HAP-1 (cell line): ENCODE measurements at places on chromosomes 16 and 17.

DNA sequence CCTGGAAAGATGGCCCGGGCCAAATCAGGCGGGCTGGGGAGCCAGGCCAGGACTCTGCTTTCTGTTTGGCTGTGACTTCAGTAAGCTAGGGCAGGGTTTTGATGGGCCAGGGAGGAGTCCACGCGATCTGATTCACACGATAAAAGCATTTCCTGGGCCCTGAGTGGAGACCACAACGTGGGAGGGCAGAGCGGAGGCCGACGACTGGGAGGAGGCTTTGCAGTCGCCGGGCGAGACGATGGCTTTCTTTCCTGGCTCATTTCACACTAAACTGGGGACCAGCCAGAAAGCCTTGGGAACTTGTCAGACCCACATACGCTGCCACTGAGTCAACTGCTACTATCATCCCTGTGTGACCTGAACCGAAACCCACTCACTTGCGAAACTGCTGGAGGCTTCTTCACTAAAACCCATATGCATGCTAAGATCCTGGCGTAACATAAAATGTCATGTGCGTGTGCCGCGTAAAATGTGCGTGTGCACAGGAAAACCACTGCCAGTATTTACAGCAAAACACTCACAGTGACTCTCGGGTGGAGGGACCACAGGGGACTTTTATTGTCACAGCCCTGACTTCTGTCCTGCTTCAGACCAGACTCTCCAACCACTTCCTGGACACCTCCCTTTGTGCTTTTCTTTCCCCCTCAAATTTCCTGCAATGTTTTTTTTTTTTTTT is 14.2 kb upstream of the RHBDF2 start:
- no peak for DNase-seq

DNA sequence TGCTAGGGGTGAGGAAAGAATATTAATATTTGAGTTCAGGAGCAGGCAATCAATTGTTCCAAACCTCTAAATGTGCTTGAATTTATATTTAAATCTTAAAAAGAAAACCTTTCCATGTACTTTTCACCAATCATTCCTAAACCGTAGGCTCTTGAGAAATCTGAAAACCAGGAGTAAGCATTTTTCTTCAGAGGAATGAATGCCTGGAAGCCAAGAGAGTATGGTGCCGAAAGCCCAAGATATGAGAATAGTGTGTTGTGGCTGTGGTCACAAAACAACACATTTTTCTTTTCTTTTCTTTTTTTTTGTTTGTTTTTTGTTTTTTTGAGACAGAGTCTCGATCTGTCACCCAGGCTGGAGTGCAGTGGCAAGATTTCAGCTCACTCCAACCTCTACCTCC is 37.6 kb downstream of the TEX2 start:
- no peak for DNase-seq

GRCh38 chr17:57257195-57257894 is 1.0 kb downstream of the MSI2 start:
- no peak for DNase-seq

GRCh38 chr16:27762441-27762840 is 212.5 kb downstream of the KATNIP start:
- DNase-seq: no peak

DNA sequence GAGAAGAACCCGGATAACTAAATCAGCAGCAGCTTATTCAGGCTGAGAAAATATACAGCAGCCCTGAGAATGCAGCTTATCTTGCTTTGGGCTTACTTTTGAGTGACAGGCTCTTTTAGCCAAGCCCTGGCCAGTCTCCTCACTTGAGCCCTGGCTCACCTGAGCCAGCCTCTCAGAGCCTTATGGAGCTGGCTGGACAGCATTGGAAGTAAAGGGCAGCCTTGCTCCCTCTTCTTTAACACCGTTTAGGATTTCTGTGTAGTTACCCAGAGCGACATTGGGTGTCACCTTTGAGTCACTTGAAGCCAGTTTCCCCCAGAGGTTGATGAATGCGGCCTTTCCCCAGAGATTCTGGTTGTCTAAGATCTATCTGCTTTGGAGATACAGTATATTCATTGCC is 7.7 kb upstream of the NPIPB2 start:
- DNase-seq: peak; percentile 46

DNA sequence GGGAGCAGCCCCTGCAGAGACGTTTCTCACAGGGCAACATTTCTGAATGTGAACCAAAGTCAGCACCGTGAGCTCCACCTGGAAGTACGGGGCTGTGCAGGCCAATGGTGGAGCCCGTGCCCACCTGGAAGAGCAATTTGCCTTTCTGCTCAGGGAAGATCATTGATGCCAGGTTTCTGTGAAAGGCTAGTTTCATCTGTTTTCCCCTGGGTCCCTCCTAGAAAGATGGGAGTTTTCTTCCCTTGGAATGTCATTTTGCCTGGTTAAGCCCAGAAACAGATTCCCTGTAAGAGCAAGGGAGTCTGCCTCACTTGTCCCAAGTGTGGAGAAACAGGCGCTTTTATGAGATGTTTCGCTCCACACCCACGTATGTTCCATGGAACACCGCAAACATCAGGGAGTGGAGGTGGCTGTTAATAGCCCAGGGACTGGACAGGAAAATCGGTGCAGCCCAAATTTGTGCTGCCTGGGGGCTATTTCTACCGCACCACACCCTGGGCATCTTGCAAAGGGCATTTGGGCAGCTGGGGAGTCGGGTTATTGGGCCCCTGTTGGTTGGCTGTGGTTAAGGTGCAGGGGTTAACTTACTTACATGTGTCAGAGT is 2.6 kb downstream of the SLC6A4 start:
- no peak for DNase-seq

GRCh38 chr16:468068-468821 is 42.8 kb downstream of the RAB11FIP3 start:
- no peak for DNase-seq

DNA sequence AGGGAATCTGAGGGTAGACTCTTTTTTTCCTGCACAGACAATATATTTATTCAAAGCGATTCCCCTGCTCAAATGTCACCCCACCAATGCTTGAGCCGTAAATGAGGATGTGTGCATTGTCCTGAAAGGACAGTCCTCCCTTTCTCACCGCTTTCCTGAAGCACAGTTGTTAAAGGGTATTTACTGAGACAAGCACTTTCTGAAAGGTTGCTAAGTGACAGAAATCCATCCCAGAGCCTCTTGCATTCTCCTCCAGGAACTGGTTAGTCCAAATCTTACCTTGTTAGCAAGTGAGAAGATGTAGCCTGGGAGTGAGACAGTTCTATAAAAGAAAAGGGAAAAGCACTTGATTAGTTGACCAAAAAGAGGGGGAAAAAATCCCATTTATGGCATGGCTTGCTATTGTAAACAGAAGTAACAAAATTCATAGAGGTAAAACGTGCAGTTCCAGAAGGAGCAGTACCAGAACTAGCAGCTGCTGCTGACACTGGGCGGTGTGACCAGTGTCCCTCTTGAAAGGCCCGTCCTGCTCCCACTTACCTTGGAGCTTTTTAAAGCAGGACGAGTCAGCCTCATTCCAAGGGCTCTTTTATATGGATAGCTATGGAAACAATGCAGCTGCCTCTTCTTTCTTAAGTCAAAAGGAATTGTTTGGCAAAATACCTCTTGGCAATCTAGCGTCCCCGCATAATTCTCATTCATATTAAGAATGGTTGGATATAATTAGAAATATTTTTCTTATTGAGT is at the start of gene MYH2:
Gene MYH2 (minus strand): TSS at position 563 of the 747 bp plus-strand sequence. CDS start 1,738 bp downstream, outside the sequence.
- DNase-seq: no peak

DNA sequence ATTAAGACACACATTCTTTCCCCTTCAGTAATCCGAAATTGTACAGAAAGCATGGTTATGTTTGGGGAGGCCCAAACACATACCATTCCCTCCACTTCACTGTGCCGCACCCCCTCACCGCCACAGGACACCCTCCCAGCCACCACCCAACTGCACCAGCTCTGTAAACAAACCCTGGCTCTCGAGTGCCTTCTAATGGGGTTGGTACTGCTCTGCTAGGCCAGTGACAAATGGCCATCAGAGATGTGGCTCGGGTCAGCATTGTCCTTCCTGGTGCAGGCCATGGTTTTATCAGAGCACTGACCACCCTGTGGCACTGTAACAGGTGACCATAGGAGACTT is 24.0 kb upstream of the SREBF1 start:
- no peak for DNase-seq

DNA sequence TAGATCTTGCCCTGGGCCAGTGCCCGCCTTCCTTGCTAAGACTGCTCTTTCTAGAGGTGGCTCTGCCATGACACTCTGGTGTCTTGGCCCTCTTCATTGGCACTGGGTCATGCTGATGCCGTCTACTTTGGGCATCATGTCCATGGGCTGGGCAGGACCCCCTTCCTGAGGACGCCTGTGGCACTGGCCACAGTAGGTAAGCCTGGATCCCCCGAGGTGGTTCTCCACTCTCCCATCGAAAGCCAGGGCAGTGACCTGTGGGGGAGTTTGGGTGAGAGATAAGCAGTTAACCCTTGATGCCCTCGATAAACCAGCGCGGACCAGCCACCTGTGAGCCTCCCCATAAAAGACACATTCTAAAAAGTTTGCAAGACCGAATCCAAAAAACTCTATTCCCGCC is 20.0 kb upstream of the ITGB4 start:
- no peak for DNase-seq

- DNase-seq: peak; percentile 60
Observed at GRCh38 chr16:46972429-46973206, 856 bp downstream of the DNAJA2 start.

DNA sequence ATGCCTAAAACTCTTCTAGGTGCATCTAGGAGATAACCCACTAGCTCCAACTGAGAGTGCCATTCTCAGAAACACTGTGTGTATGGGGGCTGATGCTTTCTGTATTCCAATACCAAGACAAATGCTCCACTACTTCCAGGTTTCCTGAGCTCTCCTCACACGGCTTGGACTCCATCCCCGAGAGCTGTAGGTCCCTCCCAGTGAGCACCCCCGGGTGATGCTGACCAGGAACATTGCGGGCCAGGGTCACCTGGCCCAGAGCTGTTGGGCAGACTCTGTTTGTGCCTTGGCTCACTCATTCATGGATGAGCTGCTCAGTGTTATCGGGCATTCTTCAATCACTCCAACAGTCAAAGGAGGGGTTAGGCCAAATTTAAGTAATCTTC is 7.0 kb downstream of the CUEDC1 start:
- no peak for DNase-seq

DNA sequence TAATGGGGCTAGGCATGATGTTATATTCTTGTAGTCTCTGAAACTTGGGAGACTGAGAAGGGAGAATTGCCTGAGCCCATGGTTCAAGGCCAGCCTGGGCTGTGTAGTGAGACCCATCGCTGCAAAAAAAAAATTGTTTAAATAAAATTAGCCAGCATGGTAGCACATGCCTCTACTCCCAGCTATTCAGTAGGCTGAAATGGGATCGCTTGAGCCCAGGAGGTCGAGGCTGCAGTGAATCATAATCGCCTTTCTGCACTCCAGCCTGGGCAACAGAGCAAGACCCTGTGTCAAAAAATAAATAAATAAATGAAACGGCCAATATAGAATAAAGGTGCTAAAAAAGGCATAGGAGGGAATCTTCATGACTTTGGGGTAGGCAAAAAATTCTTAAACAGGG is 13.9 kb upstream of the SLX4 start:
- no peak for DNase-seq

GRCh38 chr16:4051591-4051990 is 64.7 kb downstream of the ADCY9 start:
- no peak for DNase-seq

- no peak for DNase-seq
Observed at GRCh38 chr17:73547790-73548189, 96.5 kb downstream of the SDK2 start.

GRCh38 chr17:78795861-78796516 is 13.9 kb upstream of the CYTH1 start:
- DNase-seq: no peak

GRCh38 chr17:27038676-27039075 is 255.2 kb upstream of the WSB1 start:
- peak; percentile 15 for DNase-seq

GRCh38 chr16:22250522-22250921 is 44.4 kb downstream of the EEF2K start:
- DNase-seq: no peak

GRCh38 chr17:7328840-7329373 is at the start of gene NEURL4:
Gene NEURL4, minus strand, starts transcription at chr17:7329335. Its CDS starts 23 bp downstream, at chr17:7329312.
- no peak for DNase-seq

DNA sequence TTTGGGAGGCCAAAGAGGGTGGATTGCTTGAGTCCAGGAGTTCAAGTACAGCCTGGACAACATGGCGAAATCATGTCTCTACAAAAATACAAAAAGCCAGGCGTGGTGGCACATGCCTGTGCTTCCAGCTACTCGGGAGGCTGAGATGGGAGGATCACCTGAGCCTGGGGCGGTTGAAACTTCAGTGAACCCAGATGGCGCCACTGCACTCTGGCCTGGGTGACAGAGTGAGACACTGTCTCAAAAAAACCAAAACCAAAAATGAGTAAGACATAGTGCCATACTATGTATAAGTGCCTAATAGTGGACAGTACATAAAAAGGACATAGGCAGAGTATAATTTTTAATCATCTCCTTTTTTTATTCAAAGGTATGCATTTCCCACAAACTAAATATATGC is 4.0 kb downstream of the CTC1 start:
- no peak for DNase-seq

GRCh38 chr16:73068541-73069401 is 20.8 kb upstream of the ZFHX3 start:
- DNase-seq: no peak
